Natural killer cell treated with Interleukin-12 subunit alpha and Interleukin-12 subunit beta and Interleukin-15 and Interleukin-18, amount 100 ng/mL, for 72 hours (primary cell): ENCODE measurements at places on chromosomes 12 and 14. TPM values are rescaled to one million over a fixed set of nuclear protein-coding genes. Genes with fewer than 3 reads are reported as not detected.

DNA sequence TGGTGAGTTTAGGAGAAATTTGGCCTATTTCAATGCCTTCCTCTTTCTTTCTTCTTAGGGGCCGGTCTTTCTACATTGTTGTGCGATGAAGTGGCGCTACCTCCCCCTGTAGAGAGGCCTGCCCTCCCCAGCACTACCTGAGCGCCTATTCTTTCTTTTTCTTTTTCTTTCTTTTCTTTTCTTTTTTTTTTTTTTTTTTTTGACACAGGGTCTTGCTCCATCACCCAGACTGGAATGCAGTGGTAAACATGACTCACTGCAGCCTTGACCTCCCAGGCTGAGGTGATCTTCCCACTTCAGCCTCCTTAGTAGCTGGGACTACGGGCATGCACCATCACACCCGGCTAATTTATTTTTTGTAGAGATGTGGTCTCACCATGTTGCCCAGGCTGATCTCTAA is 136.1 kb upstream of the MAX start:
- DNase-seq: no peak
- no peaks in the 10 kb centered on the region for H3K36me3 ChIP-seq
- peaks cover 2% of the 10 kb centered on the region for H3K4me1 ChIP-seq
- no peak overlapping the region for H3K27ac ChIP-seq

- no peak overlapping the region for H3K27ac ChIP-seq
- no peak overlapping the region for H3K4me3 ChIP-seq
- peaks cover 37% of the 10 kb centered on the region for H3K27me3 ChIP-seq
Measured at GRCh38 chr12:69685810-69686209, 13.3 kb downstream of the BEST3 start.

Gene TMTC1
- not detected for total RNA-seq

GRCh38 chr12:113228394-113229028 is 7.2 kb downstream of the TPCN1 start:
- H3K4me1 ChIP-seq: peaks cover 14% of the 10 kb centered on the region
- no peak overlapping the region for H3K4me3 ChIP-seq
- no peak overlapping the region for H3K27ac ChIP-seq
- H3K36me3 ChIP-seq: no peaks in the 10 kb centered on the region

Gene OAS2
- 59.2 TPM for total RNA-seq

DNA sequence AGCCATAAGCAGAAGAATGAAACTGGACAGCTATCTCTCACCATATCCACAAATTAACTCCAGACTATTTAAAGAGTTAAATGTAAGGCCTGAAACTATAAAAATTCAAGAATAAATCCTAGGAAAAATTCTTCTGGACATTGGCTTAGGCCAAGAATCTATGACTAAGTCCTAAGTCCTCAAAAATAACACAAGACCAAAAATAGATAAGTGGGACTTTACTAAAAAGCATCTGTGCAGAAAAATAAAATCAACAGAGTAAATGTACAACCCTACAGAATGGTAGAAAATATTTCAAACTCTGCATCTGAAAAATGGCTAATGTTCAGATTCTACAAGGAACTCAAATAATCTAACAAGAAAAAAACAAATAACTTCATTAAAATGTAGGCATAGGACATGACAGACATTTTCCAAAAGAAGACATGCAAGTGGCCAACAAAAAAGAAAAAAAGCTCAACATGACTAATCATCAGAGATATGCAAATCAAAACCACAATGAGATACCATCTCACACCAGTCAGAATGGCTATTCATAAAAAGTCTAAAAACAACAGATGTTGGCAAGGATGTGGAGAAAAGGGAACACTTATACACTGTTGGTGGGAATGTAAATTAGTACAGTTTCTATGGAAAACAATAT is 61.0 kb upstream of the PPFIA2 start:
- H3K4me3 ChIP-seq: no peak overlapping the region
- H3K4me1 ChIP-seq: peaks cover 7% of the 10 kb centered on the region
- H3K27me3 ChIP-seq: peaks cover 5% of the 10 kb centered on the region
- no peaks in the 10 kb centered on the region for H3K36me3 ChIP-seq
- H3K27ac ChIP-seq: no peak overlapping the region

DNA sequence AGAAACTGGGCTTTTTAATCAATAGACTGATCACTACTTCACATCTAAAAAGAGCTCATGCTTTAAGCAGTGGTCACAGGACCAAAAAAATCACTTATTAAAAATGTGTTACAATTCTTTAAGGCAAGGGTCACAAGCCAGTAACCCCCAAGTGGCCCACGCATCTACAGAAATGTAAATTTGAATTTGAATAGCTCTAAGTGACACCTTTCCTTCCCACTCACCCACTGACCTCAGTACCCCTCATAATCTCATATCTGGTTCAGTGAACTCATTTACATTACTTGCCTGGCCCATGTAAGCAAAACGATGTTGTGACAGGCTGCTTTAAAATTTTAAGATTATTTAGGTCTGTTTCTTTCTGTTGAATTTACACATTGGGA is 27.4 kb downstream of the NELL2 start:
- H3K4me1 ChIP-seq: peaks cover 24% of the 10 kb centered on the region
- no peaks in the 10 kb centered on the region for H3K36me3 ChIP-seq
- H3K4me3 ChIP-seq: peak overlapping the region; percentile 50
- peaks cover 2% of the 10 kb centered on the region for H3K27me3 ChIP-seq
- DNase-seq: no peak

DNA sequence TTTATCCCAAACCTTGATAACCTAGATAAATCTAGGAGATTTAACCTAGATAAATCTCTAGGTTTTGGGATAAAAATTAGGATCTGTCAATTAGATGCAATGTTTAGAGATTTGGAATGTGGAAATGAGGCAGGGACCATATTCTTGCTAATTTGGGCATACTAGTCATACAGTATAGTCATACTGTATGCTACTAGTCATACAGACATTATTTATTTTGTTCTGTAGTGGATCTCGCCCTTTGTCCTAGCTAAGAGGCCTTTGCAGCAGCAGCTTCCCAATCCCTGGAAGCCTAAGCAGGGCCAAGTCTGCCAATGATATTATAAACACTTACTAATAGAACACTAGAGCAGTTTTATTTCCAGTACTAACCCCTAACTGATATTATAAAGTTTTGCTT is 136.4 kb downstream of the CEP128 start:
- H3K4me3 ChIP-seq: no peak overlapping the region
- H3K4me1 ChIP-seq: peaks cover 7% of the 10 kb centered on the region
- peaks cover 25% of the 10 kb centered on the region for H3K36me3 ChIP-seq
- no peak for DNase-seq

DNA sequence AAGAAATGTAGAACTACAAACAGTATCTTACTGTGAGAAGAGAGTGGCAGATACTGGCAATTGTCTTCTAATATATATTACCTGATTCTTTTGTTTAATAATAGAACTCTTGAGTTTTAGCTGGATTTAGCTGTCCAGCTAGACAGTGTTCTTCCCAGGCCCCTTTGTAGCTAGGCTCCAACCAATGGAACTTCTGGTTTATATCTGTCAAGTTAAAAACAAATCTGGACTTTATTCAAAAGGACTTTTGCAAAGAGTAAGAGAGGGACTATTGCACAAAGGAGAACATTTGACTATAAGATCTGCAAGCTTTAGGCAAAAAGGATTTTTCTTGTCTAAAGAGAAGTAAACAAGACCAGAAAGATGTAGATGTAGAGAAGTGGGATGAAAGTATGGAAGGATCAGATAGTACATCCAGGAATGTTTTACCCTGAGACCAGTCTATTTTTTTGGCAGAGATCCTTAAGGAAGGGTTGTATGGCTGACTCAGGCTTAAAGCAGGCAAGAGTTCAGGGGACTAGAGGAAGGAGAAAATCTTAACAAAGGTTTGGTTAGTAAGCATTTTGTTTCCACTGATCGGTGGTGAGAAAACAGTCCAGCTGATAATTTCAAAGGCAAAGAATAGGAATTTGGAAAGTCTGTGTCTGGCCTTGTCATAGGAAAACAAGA is 111.1 kb upstream of the PLEKHA5 start:
- no peak overlapping the region for H3K4me3 ChIP-seq
- H3K27me3 ChIP-seq: peaks cover 3% of the 10 kb centered on the region
- no peak for DNase-seq
- no peaks in the 10 kb centered on the region for H3K4me1 ChIP-seq
- H3K27ac ChIP-seq: no peak overlapping the region

DNA sequence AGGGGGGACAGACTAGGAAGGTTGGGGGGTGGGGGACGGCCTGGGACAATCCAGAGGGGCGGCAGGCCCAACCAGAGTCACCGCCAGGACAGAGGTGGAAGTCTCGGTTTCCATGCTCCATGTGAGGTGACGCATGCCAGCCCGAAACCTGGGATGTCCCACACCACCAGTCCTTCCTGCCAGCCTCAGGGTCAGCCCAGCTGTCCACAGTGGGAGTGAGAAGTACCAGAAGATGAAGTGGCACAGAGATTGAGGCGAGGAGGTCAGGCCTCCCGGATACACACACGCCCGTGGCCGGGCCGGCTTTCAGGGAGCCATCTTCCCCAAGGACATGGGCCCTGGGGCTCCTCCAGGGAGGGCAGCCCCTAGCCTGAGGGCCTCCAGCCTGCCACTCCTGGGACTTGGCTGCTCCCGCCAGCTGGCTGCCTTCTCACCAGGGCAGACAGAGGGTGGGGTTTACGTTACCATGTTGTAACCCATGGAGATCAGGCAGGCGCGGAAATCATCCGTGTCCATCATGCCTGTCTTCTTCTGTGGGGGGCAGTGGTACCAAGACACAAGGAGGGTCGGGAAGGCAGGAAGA is 85.2 kb upstream of the ZFP36L1 start:
- H3K4me1 ChIP-seq: no peaks in the 10 kb centered on the region
- peaks cover 14% of the 10 kb centered on the region for H3K36me3 ChIP-seq
- peak; percentile 44 for DNase-seq
- no peaks in the 10 kb centered on the region for H3K27me3 ChIP-seq

GRCh38 chr12:47825173-47825639 is 5.5 kb upstream of the HDAC7 start:
- no peak for DNase-seq
- H3K4me3 ChIP-seq: no peak overlapping the region
- no peaks in the 10 kb centered on the region for H3K27me3 ChIP-seq
- H3K4me1 ChIP-seq: peaks cover 52% of the 10 kb centered on the region
- H3K27ac ChIP-seq: peak overlapping the region; percentile 89
- no peaks in the 10 kb centered on the region for H3K36me3 ChIP-seq

GRCh38 chr12:70367258-70368141 is 1.4 kb downstream of the KCNMB4 start:
- H3K36me3 ChIP-seq: no peaks in the 10 kb centered on the region
- H3K27ac ChIP-seq: no peak overlapping the region
- H3K27me3 ChIP-seq: peaks cover 15% of the 10 kb centered on the region
- H3K4me3 ChIP-seq: peak overlapping the region; percentile 91
- no peak for DNase-seq
- peaks cover 3% of the 10 kb centered on the region for H3K4me1 ChIP-seq

Gene OR11H6
- not detected for total RNA-seq

Gene SCN8A
- 1.5 TPM for total RNA-seq

Gene RFX4
- not detected for total RNA-seq

DNA sequence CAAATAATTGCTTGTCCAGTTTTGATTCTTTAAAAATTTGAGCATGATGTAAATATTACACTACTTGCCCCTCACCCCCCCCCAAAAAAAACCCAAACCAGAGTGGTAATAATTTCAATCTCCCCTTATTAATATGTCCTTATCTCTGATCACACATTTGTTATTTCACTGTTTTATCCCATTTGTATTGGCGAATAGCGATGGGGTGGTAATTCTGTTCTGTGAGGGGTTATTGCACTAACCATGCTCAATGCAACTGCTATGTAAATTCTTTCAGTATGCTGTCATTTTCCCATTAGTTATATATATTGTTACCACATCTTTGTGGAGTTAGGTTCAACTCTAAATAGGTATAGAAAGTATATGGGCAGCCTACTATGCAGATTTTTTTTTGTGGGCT is 1.1 kb downstream of the RIMKLB start:
- H3K4me1 ChIP-seq: peaks cover 19% of the 10 kb centered on the region
- no peaks in the 10 kb centered on the region for H3K36me3 ChIP-seq
- H3K27ac ChIP-seq: peak overlapping the region; percentile 64
- H3K4me3 ChIP-seq: peak overlapping the region; percentile 85

Gene UTP20
- 22.7 TPM for total RNA-seq

DNA sequence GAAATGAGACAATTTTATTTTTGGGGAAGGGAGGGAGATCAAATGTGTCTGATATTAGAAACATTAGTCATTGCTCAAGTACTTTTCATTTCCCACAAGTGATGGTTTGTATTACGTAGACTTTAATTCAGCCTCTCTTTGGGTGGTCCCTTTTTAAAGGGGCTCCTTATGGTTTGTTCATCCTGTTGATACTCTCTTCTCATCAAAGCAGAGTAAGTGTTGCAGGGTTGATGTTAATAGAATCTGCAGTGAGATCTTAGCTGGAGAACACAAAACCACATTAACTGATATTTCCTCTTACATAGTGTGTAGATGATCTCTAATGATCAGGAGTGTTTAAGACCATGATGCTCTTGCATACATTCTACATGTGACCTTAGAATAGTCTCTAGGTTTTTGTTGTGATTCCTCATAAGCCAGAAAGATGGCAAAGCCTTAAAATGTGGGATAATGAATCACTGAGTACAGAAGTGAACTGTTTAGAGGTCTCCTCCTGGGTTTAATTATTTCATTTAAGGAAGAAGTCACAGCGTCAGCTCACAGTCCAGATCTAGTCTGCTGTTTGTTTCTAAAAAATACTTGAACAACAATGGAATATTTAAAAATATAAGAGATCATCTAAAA is 87.4 kb upstream of the PTPRR start:
- H3K27me3 ChIP-seq: no peaks in the 10 kb centered on the region
- no peak for DNase-seq
- H3K4me3 ChIP-seq: no peak overlapping the region
- no peaks in the 10 kb centered on the region for H3K4me1 ChIP-seq
- H3K27ac ChIP-seq: no peak overlapping the region

Gene ZNF219
- total RNA-seq: 4.5 TPM

DNA sequence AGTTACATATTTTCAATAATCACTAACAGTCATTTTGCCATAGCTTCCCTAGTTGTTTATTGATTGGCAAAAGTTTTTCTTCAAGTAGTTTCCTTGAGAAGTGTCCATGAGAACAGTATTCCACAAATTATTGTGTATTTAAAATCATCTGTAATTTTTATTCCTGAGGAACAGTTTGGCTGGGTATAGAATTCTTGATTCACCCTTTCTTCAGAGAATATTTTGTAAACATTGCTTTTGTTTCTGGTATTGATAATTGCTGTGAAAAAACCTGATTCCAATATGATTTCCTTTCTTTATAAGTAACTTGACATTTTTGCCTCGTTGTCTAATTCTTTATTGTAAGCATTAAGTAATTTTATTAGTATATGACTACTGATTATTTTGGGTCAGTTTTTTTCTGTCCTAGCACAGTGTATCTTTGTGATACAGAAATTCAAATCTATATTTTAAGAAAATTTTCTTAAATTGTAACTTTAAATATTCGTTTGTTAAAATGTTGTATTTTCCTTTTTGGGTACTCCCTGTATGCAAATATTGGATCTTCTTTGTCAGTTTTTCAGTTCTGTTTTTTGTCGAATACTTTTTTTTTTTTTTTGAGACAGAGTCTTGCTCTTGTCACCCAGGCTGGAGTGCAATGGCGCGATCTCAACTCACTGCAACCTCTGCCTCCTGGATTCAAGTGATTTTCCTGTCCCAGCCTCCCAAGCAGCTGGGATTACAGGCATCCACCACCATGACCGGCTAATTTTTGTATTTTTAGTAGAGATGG is 162.0 kb upstream of the ATP2B1 start:
- no peaks in the 10 kb centered on the region for H3K27me3 ChIP-seq
- H3K27ac ChIP-seq: no peak overlapping the region
- H3K4me3 ChIP-seq: no peak overlapping the region
- no peak for DNase-seq
- H3K4me1 ChIP-seq: no peaks in the 10 kb centered on the region
- H3K36me3 ChIP-seq: peaks cover 20% of the 10 kb centered on the region
